AML-193 (cell line): ENCODE measurements at places on chromosomes 1 and 21.

GRCh38 chr1:208369658-208370057, 125.5 kb upstream of the PLXNA2 start:
- DNase-seq: no peak

GRCh38 chr1:45044916-45045315, 32.9 kb downstream of the UROD start:
- DNase-seq: no peak

GRCh38 chr1:66502086-66502485, 31.9 kb upstream of the SGIP1 start:
- no peak for DNase-seq

DNA sequence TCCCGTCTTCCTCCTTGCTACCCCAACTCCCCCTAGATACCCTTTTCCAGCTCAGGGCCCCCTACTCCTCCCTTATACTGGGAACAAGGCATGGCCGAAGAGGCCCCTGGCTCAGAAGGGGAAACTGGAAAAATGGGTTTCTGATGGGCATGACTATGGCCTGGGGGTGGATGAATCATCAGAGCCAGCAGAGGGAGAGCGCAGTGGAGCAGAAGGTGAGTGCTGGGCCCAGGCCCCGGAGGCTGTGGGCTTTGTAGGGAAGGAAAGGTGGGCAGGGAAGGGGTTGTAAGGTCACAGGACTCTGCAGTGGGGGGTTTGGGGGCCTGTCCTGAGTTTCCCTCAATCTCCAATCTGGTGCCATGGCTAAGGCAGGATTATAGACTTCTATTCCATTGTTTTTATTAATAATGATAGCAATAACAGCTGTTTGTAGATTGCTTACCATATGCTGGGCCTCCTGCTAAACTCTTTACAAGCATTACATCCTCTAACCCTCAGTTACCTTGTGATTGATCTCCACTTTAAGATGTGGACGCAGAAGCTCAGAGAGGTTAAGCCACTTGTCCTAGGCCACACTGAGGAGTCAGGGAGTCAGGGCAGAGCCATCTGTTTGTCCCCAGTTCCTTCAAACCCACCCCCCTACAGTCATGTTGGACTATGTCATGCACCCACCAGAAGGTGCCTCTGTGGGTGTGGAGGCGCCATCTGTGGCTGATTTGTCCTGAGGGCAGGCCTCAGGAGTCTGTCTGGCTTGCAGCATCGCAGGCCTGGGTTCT, 36.2 kb upstream of the ZNF362 start:
- DNase-seq: no peak

DNA sequence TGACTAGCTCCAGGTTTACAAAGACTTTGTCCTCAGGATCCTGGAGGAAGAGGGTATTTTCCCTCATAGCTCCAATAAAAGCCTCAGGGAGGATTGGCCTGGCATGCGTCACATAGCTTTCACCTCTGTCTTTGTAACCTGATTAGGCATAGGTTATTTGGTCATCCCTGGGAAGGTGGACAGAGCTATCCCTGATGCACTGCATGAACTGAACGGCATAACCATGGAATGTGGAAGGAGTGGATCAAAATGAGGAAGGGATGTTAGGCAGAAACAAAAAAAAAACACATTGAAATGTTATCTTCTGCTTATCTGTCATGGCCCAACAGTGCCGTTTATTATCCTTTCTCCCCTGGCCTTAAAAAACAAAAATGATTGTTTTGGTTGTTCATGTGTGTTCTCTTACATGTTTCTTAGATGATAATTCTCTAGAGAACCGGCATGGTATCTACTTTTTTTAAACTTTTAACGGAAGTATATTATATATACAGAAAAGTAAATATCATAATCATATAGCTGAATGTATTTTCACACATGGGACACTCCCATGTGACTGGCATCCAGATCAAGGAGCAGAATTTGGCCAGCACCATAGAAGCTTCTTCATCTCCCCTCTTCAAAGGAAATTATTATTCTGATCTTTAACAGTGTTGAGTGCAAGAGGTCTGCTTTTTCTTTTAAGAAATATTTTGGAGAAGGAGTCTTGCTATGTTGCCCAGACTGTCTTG, 85.3 kb downstream of the RPS6KC1 start:
- no peak for DNase-seq

DNA sequence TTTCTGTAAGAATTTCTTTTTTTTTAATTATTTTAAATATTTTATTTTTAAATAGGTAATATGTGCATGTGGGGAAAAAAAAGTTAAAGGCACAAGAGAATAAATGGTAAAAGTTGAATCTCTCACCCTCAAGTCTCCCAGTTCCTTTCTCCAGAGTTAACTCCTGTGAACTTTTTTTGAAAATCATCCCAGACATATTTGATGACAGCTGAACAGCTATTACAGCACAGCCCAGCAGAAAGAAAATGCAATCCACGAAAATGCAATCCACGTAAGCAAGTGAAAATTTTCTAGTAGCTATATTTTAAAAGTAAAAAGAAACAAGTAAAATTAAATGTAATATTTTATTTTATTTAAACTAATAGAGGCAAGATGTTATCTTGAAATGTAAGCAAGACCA, 310.0 kb upstream of the RUNX1 start:
- no peak for DNase-seq

GRCh38 chr1:158179301-158180041, 1.2 kb upstream of the CD1D start:
- no peak for DNase-seq

DNA sequence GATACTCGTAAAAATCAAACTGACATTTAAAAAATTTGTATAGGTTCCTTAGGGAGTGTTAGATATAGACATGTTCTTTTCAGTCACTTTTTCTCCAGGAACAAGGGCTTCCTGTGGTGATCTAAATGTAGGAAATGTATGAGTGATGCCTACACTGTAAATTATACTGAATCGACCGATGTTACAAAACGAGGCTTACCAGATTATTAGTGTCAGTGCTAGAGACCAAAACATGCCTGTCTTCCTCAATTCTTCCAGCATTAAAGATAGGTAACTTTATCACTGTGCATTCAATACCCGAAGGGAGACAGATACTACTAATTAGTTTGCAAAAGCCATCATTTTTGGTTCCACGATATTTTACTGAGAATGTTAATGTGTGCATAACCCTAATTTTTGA, 86.1 kb downstream of the BRINP3 start:
- no peak for DNase-seq

- no peak for DNase-seq
These were observed 5.8 kb downstream of the VASH2 start for GRCh38 chr1:212955961-212956620.

DNA sequence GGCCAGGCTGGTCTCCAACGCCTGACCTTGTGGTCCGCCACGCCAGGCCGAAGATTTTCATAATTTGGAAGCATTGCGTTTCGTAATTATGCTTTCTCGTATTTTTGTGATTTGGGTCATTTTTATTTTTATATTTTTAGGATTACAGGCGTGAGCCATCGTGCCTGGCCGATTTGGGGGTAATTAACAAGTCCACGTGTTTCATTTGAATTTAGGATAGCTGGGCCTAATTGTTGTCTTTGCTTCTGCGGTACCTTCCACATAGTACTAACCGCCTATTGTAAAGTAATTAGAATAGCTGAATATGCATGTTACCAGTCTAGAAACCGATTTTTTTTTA, 1.0 kb downstream of the RCC1 start:
- no peak for DNase-seq

- DNase-seq: no peak
These were observed 76.6 kb downstream of the TGFBR3 start for GRCh38 chr1:91809317-91809716.

DNA sequence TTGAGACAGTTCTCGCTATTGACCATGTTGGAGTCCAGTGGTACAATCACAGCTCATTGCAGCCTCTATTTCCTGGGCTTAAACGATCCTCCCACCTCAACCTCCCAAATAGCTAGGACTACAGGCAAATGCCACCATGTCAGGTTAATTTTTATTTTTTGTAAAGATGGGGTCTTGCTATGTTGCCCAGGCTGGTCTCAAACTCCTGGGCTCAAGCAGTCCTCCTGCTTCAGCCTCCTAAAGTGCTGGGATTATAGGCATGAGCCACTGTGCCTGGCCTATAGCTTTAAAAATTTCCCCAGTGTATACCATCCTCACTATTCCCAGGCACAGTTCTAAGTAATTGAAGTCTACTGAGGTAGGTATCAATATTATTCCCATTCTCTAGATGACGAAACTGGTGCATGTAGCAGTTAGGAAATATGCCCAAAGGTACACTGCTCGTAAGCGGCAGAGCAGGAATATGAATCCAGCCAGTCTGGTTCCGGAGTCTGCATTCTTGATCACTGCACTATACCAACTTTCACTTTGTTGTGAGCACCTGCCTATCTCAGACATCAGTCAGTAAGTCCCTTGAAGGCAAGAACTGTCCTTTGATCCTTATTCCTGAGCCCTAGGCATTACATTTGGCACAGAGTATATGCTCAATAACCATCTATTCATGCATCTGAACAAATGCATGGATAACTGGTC, 11.5 kb upstream of the SRP9 start:
- no peak for DNase-seq

DNA sequence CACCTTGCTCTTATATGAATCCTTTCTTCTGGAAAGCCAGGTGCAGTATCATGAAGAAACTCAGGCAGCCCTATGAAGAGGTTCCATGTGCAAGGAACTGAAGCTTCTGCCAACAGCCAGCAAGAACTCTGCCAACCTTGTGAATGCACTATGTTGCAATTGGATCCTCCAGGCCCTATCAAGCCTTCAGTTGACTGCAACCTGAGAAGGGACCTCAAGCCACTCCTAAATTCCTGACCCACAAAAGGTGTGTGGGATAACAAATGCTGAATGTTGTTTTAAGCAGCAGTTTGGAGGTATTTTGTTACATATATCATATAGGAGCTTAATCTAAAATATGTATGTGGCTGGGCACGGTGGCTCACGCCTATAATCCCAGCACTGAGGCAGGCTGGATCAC, 84.0 kb downstream of the RERE start:
- no peak for DNase-seq

- DNase-seq: peak; percentile 12
These were observed 10.6 kb downstream of the PGBD5 start for GRCh38 chr1:230415405-230416132.

DNA sequence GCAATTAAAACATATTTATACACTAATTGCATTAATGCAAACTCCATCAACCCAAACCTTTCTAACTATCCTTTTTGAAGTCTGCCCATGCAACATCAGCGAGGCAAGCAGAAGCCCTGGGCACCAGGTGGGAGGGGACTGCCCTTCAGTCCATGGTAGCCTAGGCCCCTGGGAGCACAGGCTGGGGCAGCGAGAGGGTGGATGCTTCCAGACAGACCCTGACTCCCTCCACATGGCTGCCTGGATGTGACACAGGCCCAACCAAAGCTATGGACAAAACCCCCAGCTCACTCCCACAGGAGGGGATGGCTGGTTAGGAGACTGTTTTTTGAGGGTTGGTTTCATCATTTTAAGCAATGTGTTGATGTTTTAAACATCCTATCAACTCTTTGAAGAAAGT, 17.8 kb upstream of the LRRC47 start:
- no peak for DNase-seq

DNA sequence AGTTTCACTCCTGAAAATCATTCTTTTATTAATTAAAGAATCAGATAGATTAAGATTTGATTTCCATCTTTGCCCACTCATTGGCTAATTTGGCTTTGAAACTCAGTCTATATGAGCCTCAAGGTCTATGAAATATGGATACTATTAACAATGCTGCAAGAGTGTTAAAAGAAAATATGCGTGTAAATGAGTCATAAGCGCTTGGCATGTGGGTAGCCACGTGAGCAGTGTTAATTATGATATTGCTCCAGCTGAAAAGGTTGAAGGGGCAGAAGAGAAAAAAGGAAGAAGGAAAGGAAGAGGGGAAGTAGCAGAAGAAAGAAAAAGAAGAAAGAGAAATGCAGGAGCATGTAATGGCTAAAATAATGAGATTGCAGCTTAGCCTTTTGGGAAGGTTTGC, 151.4 kb downstream of the CHRM3 start:
- no peak for DNase-seq

DNA sequence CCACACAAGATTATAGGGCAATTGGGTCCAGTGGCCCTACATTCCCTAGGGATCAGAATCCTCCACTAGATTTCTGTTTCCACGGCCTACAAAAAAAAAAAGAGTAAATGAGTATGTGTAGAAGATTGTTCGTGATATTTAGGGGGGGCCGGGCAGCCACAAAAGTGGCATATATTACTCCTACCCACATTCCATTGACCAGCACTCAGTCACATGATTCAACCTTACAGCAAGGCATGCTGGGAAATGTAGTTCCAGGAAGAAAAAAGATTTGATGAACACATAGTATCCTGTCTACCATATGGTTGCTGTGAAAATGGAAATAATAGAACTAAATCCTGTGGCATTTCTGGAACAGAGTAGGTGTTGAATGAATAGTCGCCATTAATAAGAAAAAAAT, 43.4 kb upstream of the GJB5 start:
- DNase-seq: no peak

DNA sequence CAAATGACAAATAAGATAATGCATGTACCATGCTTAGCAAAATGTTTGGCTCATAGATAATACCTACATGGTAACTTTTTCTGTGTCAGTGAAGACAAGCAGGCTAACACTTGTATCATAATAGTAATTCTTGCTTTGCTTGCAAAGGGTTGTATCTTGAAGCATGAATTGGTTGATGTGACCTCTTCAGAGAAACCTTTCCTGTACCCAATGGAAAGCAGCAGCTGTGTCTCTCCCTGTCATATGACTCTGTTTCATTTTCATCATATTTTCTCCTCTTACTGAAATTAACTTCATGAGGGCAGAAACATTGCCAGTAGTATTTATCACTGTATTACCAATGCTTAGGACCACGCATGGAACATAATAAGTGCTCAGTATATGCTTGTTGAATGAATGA, 4.4 kb downstream of the SH2D1B start:
- no peak for DNase-seq

- DNase-seq: no peak
These were observed 21.5 kb upstream of the ST6GALNAC3 start for GRCh38 chr1:76053021-76053420.

GRCh38 chr21:43924421-43925095, 59.5 kb downstream of the AGPAT3 start:
- no peak for DNase-seq

DNA sequence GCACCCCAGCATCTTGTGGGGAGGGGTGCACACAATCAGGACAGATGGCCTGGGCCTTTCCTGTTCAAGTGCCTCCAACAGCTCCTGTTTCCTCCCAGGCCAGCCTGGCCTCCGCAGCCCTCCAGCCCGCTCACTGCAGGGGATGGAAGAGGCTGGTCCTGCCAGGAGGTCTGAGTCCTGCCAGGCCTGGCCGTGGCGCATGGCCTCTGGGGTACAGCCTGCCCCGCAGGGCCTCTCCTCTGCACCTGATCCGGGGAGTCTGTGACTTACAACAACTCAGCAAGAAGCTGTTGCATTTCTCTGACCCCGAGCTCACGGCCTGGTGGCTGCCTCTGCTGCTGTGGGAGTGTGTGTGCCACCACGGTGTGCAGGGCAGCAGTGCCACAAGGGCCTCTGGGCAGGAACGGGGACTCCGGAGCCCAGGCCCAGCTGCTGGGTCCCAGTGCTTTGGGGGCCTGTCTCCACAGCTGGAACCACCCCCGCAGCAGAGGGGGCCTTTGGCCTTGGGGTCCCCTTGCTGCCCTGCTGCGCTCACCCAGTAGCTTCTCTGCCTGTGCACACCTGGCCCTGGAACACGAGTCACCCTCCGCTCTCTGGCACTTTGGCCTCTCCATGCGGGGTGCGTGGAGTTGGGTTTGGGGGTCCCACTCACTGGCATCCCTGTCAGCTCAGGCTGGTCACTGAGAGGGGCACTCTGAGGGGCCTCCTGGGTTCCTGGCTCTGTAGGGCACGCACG, 17.4 kb upstream of the LRRC3 start:
- DNase-seq: no peak
